ENCODE measurements at places on chromosomes 12 and 14. TPM values are rescaled to one million over a fixed set of nuclear protein-coding genes. Genes with fewer than 3 reads are reported as not detected.

DNA sequence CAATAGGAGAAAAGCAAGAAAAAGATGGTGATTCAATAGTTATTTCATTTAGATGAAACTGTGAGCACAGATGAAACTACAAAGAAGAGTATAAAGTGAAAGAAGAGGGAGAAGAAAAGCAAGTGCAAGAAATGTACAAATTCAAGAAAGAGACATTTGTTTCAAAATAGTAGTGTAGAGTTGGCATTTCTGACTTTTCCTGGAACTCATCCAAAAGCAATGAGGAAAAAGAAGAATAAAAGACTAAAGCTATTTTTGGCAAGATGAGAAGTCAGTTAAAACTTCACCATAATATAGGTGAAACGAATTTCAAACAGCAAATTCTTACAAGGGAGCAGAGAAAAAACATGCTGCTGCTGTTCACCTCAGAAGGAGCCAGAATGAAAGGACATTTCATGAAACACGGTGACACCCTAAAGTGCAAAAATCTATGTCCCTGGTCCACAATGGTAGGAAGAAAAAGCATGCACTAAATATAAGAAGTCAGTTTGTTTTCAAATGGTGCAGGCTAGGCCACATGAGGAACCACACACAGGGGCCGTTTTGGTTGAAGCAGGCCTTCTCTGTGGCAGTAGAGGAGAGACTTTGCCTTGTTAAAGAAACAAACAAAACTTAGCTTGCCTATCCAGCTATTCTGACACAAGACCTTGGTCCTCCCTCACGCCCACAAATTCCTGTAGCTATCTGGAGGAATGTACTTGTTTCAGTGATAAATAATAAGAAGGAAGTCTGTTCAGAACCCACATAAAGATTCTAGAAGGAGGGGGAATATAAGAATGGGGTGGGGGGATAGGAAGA, 11.1 kb upstream of the CMAS start:
- DNase-seq, result no peak

GRCh38 chr14:53896726-53897125, 59.9 kb downstream of the BMP4 start:
- peak; percentile 21 for DNase-seq

DNA sequence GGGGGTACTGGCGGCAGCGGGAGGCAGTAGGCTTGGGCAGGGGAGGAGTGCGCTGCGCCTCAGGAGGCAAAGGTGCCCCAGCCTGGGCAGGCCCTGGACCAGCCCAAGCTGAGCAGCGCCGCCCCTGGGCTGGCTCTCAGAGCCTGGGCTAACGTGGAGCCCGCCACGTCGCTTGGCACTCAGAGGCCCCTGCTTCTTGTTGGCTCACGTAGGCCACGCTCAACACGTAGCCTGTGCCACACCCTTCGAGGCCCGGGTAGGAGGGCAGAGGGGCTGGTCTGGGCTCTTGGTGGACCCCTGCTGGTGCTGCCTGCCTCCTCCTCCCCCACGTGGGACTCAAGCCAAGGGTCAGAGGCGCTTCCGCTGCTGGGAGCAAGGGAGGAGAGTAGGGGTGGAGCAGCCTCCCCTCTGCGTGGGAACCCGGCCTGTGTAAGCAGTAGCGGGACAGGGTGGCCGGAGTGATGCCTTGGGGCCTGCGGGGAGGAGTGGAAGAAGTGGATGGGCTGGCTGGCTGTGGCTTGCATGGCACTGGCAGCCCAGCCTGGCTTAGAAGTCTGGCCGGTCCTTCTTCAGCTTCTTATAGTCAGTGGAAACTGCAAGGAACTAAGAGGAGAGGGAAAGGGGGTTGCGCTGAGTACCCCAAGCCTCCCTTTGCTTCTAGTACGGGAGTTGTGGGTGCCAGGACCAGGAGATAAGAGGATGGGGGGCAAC, 5.7 kb downstream of the SHMT2 start:
- no peak for DNase-seq

DNA sequence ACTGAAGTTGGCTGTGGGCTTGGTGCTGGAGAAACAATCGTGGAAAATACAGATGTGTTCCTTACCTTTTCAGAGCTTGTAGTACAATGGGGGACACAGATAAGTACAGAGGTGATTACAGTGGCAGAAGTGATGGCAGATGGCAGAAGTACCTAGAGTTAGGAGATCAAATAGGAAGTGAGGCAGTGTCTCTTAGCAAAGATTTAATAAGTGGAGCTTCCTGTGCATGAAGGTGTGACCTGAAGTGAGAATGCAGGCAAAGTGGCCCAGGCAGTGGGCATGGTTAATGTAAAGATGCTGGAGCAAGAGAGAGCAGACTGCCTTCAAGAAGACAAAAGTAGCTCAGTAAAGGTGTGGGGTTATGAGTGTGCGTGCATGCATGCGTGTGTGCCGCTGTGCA, 16.0 kb downstream of the LRRK2 start:
- DNase-seq, result no peak

DNA sequence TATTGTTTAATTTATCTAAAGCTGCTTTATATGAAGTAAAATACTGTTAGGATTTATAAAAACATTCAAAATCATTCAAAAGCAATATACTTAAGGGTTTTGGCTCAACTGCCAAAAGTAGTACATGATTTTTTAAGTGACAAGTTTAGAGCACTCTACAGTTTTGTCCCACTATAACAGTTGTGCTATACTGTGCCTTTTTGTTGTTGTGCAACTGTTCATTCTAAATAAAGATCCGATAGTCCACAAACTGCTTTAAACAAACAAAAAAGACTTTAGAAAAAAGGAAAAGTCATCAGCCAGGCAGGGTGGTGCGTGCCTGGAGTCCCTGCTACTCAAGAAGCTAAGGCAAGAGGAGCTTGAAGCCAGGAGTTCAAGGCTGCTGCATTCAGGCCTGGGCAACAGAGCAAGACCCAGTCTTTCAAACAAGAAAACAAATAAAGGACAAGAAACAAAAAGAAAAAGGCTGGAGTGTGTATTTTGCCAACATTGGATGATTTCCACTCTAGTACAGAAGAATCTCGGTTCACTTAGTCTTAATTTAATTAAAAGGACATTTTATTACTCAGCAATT, 7.3 kb downstream of the C2CD5 start:
- DNase-seq, result no peak

DNA sequence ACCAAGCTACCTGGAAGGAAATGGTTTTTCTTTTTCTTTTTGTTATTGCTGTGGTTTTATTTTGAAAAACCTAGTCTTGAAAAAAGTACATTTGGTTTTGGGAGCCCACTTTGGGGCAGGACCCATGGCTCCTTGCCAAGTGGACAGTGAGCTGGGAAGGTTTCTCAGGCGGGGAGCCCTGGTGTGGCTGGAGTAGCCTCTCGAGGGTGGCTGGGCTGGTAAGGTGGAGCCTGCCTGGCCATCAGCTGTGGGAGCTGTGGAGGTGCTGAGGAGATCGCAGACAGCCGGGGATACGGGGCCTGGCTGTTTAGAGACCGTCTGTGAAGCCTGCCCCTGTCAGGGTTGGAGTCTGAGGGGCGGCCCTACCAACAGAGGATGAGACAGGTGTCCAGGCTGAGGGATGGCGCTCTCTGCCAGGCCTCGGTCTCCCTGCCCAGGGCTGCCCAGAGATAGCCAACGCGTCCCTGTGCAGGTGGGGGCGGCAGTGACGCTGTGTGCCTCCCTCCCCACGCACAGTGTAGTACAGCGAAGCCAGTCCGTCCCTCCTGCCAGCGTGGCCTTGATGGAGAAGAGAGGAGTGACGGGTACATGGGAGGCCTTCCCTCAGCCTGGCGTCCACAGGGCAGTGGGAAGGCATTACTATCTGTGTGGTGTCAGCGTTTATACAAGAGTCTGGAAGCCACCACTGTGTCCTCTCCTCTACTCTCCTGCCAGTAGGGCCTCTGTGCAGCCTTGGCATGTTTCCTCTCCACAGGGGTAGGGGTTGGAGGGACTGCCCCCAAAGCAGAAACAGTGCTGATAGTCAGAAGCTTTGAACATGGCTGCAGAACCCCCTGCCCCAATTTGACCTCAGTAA, 5.9 kb downstream of the RIN3 start:
- no peak for DNase-seq

DNA sequence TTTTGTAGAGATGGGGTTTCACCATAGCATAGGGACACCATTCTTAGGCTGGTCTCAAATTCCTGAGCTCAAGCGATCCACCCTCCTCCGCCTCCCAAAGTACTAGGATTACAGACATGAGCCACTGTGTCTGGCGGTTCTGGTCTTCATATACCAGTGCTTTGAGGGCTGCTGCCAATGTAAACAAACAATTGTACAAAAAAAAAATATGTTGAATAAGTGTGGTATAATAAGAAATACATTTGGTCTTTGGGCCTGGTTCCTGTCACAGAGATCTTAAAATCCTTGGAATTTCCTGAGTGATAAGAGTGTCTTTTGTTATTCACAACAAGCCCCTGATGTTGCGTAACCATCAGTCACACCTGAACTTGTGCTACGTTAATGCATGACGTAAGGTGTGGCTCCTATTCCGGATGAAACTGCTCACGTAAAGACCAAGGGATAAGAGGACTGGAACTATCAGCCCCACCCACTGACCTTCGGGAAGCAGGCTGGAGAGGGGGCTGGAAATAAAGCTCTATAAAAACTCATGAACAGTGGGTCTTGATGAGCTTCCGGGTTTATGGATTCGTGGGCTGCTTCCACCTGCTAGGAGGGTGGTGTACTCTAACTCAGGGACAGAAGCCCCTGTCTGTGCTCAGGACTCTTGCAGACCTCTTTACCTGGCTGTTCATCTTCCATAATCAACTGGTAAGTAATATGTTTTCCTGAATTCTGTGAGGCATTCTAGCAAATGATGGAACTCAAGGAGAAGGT, 16.5 kb upstream of the RIMKLB start:
- peak; percentile 38 for DNase-seq

- no peak for DNase-seq
These were observed 10.2 kb downstream of the GNG2 start for GRCh38 chr14:51870606-51871005.

- peak; percentile 99 for DNase-seq
These were observed 71.6 kb upstream of the STXBP6 start for GRCh38 chr14:25121337-25122129.

DNA sequence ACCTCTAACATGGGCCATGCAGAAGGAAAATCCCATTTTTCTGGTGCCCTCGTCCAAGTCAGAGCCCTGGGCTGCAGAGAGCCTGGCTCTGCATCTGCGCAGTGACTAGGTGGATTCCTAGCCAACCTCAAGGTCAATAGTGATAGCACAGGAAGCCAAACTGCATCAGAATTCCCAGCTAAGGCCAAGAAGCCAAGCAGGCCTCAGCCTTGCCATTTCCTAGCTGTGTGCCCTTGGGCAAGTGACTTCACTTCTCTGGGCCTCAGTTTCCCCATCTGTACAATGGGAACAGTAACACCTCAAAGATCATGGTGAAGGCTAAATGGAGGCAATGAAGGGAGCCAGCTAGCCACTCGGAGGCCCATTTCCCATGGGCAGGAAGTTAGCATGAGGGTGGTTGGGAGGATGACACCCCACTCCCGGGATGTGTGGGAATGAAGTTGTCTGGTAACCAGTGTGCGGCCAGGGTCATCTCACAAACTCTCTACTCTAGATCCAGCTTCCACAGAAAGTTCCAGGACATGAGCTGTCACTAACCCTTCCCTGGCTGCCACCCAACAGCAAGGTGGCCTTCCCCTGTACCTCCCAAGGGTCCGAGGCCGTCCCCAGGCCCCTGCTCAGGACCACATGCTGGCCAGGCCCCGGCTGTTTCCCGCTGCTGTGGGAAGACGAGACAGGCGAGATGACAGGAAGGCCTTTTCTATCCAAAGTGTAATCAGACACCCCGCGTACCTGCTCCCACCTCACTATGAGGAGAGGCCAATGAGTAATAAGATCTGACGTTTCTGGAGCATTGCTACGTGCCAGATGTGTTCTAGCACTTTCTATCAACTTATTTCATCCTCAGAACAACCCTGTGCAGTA, 125.7 kb downstream of the SCARB1 start:
- no peak for DNase-seq

- DNase-seq, result no peak
These were observed 24.8 kb downstream of the TAOK3 start for GRCh38 chr12:118347916-118348315.

DNA sequence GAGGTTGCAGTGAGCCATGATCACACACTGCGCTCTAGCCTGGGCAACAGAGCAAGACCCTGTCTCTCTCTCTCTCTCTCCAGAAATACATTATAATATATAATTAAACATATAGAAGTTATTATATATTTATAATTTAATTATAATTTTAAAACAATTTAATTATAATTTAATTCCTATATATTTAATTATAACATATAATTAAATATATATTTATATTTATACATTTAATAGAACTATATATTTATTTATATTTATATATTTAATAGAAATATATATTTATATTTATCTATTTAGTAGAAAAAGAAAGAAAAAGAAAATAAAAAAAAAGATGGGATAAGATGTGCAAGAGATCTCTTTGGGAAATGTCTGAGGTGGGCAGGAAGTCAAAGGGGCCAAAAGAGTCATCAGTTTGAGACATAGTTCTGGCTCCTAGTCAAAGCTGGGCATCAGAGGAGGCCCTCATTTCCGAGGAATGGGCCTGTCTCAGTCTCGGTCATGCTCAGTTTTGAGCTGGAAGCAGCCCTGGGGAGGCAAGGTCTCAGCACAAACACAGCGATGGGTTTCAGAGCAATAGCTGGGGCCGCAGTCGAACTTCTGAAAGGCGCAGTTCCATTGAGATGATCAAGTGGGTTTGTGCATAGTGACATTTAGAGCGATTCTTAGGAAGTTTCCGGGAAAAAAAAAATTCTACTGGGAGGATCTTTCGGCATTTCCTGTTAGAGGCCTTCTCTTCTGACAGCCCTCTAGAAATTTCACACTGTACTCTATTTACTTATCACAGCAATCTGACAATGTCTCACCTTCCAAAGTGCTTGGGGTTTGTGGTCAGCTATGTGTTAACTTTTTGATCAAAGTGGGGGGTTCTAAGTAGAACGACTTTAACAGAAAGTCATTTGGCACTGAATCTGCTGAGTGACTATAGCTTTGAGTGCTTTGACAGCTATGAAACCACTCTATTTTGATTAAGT, 58.7 kb upstream of the GZMB start:
- no peak for DNase-seq

- no peak for DNase-seq
These were observed 273.9 kb downstream of the NUAK1 start for GRCh38 chr12:105864901-105865300.

DNA sequence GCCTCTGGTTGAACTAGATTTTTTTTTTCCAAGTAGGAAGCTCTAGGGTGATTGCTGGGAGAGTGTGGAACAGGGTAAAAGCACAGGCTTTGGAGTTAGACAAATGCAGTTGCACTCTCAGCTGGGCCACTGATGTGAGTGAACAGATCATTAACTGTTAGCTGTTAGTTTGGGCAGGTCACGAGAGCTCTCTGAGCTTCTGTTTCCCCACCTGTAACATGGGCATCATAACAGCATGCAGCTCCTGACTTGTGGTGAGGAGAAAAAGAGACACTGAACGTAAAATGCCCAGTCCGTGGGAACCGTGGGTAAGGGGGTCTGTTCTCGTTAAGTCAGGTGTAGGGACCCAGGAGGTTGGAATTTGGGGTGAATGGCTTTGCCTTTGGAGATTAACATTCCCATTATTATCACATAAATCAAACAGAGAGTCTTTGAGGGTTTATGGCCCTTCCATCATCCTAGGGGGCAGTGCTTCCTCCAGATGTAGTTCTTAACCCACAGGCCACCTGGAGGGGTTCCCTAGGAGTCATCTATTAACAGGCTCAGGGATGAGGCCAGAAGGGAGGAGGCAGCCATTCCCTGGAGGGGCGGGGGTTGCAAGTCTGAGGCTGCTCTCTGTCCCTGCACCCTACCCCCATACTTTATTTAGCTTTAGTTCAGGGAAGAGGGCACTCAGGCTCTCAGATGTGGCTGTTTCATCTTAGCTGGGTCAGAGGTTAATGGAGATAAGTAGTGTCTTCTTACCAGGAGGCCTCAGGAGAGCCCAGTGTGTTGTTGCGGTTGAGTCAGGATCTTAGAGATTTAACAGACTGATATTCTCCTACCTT, 135.2 kb downstream of the DACT1 start:
- no peak for DNase-seq

The LTB4R2 gene
- 2.5 TPM for total RNA-seq

The ASIC1 gene
- 1.2 TPM for total RNA-seq

The DEGS2 gene
- total RNA-seq, result 0.58 TPM

The LRRC9 gene
- not detected for total RNA-seq
